Urinary bladder (tissue), 4 donors: ENCODE measurements at places on chromosomes 6 and 20. TPM values are rescaled to one million over a fixed set of nuclear protein-coding genes. Genes with fewer than 3 reads are reported as not detected.
A peak's percentile ranks its signal among the peaks of the same experiment; 100 is the strongest.

DNA sequence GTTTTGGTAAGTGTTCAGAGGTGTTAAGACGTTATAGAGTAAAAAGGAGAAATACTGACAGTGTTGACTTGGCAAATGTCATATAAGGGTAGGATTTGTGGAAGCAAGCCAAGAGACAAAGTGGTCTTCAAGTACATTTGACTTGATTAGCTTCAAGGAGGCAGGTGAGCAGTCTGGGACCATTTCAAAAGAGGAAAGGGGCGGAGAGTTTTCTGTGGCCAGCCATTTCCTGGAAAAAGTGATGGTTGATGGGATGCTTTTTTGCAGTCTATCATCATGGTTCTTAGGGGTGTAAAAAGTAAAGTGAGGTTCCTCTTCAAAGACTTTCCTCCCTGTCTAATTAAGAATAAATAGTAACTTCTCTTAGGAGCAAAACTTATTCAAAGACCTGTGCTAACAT lies 28.7 kb downstream of the FKBP1A start:
- DNase-seq, result no peak

DNA sequence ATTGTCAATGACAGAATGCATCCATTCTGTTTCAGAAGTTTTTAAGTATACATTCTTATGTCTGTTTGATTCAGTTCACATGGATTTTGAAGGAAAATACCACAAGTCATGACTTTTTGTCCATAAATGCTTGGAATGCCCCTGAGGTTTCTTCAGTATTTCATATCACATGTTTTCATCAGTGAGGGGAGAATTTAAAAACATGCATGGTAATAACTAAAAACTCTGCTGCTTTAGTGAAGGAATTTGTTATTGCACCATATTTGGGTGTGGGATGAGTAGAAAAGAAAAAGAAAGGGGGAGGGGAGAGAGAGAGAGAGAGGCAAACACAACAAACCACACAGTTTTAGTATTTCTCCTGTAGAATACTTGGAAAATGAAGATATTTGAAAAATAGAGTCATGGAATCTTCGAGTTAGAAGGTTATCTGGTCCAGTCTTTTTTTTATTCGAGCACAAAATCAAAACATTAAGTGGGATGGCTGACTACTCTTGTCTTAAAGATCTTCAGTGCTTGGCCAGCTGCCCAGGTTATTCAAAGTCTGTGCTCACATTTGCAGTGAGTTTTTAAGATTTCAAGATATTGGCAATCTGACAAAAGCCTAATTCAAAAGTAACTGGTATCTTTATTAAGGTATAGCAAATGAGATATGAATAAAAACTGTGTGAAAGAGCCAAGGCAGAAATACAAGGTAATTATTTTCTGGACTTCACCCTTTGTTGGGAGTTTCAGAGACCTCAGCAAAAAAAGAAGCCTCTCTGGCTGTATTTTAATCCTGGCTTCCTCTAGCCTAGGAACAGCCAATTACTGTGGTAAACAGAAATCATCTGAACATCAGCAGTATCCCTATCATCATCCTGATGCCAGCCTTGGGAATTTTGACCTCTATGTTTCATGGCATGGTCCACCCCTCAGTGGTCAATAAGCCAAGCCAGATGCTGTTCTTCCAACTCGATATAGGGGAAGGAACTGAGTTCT lies 687.9 kb upstream of the CITED2 start:
- peak; percentile 70 for DNase-seq

The DDO gene
- 2.0 TPM for polyA plus RNA-seq

GRCh38 chr6:3741477-3741871 lies 10.0 kb downstream of the PXDC1 start:
- no peak for DNase-seq

DNA sequence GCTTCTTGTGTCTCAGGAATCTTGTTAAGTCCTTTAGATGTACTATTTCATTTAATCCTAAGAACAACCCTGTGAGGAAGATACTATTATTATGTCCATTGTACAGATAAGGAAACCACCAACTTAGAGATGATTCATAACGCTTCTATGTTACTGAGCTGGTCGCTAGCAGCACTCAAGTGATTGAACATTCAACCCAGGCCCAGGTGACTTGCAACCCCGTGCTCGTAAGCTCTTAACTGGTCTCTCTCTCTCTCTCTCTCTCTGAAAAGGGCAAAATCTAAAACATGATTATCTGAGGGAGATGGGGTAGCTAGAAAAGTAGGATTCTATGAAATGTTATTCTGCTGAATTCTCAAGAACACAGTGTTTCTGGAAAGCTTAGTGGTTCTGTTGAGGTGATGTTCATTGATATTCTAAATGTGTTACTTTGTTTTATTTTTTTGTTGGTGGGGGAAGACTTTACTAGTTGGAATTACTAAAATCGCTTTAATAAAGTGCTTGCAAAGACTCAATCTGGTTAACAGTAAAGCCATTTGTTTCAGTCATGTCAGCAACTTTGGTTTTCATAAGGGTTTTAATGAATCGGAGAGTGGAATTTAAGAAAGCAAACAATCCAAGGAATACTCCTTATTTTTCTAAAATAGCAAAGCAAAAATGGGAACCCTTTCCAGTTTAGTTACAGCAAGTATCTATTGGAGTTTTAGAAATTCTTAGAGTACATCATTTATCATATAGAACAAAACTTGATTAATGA lies 265.0 kb upstream of the TAB2 start:
- DNase-seq, result no peak

DNA sequence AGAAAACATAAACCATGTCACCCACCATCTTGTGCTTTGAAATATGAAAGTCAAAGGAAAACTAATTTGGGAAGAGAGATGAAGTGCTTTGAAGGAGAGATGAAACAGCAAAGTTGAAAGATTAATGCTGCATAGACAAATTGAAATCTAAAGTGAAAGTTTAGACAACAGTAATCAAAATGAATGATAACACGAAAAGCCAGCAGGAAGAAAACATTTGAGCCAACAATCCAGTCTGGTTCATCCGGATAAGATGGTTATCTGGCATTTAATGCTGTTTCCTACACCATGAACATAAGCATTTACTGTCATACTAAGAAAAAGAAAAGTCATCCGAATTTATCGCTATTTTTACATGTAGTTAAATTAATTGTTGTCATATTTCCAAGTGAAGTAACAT lies 595 bp downstream of the HAO1 start:
- DNase-seq, result no peak

The KCNK15 gene
- 0.67 TPM for polyA plus RNA-seq
